Stimulated activated memory B cell treated with anti-CD40 and anti-IgM and Interleukin-4, amounts not matched to agents 10 μg/mL and 1 μg/mL and 100 μg/mL, for 72 hours (primary cell): ENCODE measurements at places on chromosomes 11 and 22.

GRCh38 chr22:46946383-46946962, 184.0 kb downstream of the TBC1D22A start:
- no peak overlapping the region for H3K4me3 ChIP-seq
- no peaks in the 10 kb centered on the region for H3K27me3 ChIP-seq
- no peak overlapping the region for H3K27ac ChIP-seq
- H3K36me3 ChIP-seq: peaks cover 52% of the 10 kb centered on the region

GRCh38 chr22:40991298-40991697, 40.1 kb downstream of the RBX1 start:
- H3K4me3 ChIP-seq: no peak overlapping the region
- H3K27ac ChIP-seq: no peak overlapping the region
- ATAC-seq: no peak
- no peaks in the 10 kb centered on the region for H3K4me1 ChIP-seq
- no peaks in the 10 kb centered on the region for H3K36me3 ChIP-seq

DNA sequence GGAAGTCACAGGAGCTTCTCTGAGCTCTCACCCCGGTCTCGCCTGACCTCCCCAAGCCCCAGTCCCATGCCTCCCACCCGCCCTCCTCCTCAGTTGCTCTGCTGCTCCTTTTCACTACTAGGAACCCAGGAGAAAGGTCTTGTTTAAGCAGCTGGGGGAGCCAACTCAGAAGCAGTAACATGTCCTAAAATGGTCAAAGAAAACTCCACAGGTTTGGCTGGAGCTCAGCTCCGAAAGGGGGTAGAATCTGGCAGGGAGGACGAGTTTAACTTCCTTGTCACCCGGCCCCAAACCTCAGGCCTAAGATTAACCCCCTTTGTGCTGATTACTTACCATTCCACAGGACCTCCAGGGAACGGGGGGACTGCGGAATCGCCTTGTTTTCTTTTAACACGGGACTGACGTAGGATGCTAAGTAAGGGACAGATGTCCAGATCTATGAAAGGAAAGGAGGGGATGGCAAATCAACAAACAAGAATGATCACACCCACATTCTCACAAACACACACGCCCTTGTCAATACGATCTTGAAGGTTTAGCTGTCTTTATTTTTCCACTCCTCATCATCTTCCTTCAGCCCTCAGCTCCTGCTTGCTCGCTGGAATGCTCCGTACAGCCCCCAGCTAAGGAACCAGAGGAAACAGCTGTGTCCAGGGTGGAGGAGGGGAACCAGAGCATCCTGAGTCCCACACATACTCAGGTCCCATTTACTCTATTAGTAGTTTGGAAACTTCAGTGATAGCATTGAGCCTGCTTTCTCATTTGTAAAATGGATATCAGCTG, 13.5 kb downstream of the PCSK7 start:
- no peak for ATAC-seq
- no peak overlapping the region for H3K27ac ChIP-seq
- H3K4me3 ChIP-seq: no peak overlapping the region
- H3K36me3 ChIP-seq: peaks cover 73% of the 10 kb centered on the region

GRCh38 chr22:49972163-49973017, 11.8 kb downstream of the PIM3 start:
- H3K27me3 ChIP-seq: no peaks in the 10 kb centered on the region
- peaks cover 39% of the 10 kb centered on the region for H3K4me1 ChIP-seq
- H3K27ac ChIP-seq: no peak overlapping the region
- no peak for ATAC-seq
- no peak overlapping the region for H3K4me3 ChIP-seq
- peaks cover 2% of the 10 kb centered on the region for H3K36me3 ChIP-seq

DNA sequence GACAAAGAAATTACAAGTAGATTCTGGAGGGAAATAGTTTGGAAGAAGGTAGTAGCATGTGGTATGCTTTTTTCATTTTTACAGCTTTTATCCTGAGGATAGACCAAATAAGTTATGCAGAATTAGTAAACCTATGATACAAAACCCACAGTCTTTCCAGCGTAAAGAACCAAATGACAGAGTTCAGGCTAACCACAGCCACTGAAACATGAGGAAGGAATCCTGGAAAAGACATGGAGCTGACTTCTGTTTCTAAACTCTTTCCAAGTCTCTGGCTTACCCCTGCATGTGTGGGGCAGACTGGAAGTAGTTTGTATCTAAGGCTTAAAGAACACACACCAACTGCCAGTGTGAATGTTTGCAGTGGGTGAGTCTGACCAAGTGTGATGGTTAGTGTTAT, 258.4 kb upstream of the TENM4 start:
- H3K27ac ChIP-seq: no peak overlapping the region
- no peaks in the 10 kb centered on the region for H3K4me1 ChIP-seq
- H3K4me3 ChIP-seq: no peak overlapping the region
- ATAC-seq: no peak
- no peaks in the 10 kb centered on the region for H3K36me3 ChIP-seq

GRCh38 chr11:9265211-9266131, at the start of gene DENND5A:
DENND5A (minus strand) TSS chr11:9265350; CDS start chr11:9265069, 281 bp downstream.
- peaks cover 40% of the 10 kb centered on the region for H3K4me1 ChIP-seq
- no peaks in the 10 kb centered on the region for H3K36me3 ChIP-seq
- ATAC-seq: peak; percentile 71
- H3K27ac ChIP-seq: peak within 1 kb of the TSS; percentile 81

GRCh38 chr11:12066056-12066798, 44.2 kb upstream of the MICAL2 start:
- H3K36me3 ChIP-seq: no peaks in the 10 kb centered on the region
- ATAC-seq: no peak
- no peak overlapping the region for H3K4me3 ChIP-seq
- H3K27ac ChIP-seq: no peak overlapping the region

DNA sequence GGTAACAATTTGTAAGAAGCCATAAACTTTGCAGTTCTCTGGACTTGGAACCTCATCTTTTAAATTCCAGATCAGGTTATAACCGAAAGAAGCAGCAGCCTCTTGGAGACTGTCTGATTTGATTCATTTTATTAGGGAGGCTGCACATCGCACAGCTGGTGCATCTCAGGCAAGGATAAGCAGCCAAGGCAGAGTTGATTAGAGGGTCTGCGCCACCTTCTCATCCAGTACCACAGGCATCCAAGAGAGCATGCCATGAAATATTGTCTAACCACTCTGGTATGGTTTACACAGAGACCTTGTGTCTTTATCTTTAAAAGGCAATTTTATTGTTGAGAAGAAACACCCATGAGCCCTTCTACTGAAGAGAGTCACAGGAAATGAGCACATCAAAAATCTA, 16.2 kb upstream of the CWF19L2 start:
- no peaks in the 10 kb centered on the region for H3K36me3 ChIP-seq
- H3K27me3 ChIP-seq: peaks cover 63% of the 10 kb centered on the region
- ATAC-seq: no peak
- H3K4me1 ChIP-seq: no peaks in the 10 kb centered on the region
- no peak overlapping the region for H3K27ac ChIP-seq
